Breast epithelium (tissue), 4 donors: ENCODE measurements at places on chromosomes 11 and 22. TPM values are rescaled to one million over a fixed set of nuclear protein-coding genes. Genes with fewer than 3 reads are reported as not detected.

Gene RIC3
- 4.5 TPM for total RNA-seq

Gene MYOD1
- not detected for total RNA-seq

Gene APOBEC3B
- 0.33 TPM for total RNA-seq

Gene UPK3A
- not detected for total RNA-seq

Gene ANO5
- 3.3 TPM for total RNA-seq

DNA sequence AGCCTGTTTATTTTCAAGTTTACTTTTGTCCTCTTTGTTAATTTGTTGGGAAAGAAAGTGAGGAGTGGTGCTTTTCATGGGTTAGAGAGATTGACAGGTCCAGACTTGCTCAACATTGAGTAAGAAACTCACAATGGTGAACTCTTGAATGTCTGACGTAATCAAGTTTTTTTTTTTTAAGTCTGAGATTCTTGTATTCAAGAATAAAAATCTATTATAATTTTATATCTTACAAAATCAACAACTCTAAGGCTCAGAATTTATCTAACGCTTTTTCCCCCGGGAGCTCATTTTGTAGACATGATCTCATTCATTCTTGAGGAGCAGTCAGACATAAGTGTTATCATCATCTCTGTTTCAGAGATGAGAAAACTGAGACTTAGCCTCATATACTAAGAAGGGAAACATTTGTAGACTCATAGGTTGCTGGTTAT lies 39.1 kb upstream of the SPTBN2 start:
- DNase-seq = no peak

GRCh38 chr11:10638316-10638925 lies 55.1 kb downstream of the IRAG1 start:
- DNase-seq = no peak

DNA sequence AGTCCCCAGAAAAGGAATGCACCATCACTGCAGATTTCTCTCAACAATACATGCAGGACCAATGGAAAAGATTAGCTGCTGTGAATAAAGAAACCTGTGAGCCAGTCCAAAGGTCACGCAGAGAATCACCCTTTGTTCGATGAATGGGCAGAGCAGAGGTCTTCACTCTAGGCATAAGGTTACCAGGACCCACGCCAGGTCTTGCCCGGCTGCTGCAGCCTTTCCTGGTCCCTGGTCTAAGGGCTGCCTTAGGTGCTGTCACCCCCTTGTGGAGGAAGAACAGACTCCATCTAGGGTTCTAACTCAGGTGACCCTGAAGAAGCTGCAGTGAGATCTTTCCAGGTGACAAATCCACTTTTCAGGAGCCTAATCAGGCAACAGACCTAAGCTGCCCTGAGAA lies 29.0 kb upstream of the NAP1L4 start:
- DNase-seq = no peak

- no peak for DNase-seq
Observed at GRCh38 chr11:75000975-75001354, 12.2 kb downstream of the NEU3 start.

DNA sequence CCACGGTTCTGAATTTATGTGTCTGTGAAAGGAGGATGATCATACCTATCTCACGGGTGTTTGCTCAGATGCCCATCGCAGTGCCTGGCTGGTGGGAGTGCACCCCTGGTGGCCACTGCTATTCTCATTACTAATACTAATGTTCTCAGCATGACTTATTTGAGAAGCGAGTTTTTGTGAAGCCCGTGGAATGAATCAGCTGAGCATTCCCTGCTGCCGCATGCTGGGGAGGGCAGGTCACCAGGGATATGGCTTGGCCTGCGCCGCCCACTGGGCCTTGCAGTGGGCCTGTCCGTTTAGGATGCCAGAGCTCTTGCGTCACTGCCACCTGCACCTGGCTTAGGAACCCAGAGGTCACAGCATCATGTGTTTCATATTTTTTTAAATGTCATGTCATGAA lies 16.9 kb downstream of the CTTN start:
- no peak for DNase-seq

DNA sequence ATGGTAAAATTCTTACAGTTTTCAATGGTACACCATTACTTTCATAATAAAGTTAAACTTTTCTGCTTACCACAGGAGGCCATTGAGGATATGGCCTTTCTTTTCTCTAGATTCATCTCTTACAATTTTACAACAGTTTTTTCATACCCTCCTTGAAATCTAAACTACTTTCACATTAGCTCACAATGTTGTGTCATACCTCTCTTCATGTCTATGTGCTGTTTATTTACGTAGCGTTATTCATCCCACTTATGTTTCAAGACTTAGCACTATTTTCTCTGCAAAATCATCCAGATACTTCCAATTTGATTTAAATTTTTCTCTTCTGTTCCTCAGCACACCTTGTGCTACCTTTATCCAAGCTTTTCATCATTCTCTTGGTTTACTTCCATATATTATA lies 123.3 kb downstream of the METTL15 start:
- DNase-seq = no peak

- DNase-seq = no peak
Observed at GRCh38 chr11:6200975-6201374, 2.0 kb downstream of the OR52W1 start.

GRCh38 chr11:706439-706956 lies 467 bp downstream of the EPS8L2 start:
- DNase-seq = no peak

DNA sequence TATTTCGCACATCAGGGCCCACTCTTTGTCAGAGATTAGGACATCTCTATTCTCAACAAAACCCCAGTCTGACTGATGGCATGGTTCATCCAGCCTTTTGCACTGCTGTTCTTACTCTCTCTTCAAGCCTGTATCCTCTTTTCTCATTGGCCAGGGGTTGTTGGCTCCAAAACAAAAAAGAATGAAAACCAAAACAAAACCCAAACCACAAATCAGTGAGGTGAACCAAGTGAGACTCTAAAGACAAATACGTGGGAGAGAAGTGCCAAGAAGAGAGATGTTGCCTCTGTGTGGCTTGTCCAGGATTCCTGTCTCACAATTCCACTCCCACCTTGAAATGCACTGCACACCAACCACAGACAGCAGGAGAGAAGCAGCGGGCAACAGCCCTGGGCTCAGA lies 278.9 kb upstream of the NARS2 start:
- DNase-seq = no peak

- DNase-seq = no peak
Observed at GRCh38 chr22:24954114-24954463, 1.6 kb downstream of the KIAA1671 start.

DNA sequence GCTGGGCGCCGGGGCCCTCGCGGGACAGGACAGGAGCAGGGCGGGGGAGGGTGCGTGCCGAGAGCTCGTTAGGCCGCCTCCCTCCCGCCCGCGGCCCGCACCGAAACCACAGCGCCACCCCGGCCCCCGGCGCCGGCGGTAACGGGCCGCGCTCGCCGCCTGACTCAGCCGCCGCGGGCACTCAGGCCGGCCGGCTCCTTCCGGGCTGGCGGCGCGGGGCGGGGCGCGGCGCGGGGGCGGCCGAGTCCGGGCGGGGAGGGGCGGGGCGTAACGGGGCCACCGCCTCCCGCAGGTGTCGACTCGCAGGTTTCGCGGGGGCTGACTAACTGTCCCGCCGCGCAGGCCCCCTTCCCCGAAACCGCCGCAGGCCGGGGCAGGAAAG lies at the start of gene AP5B1:
TSS of gene AP5B1 (minus strand) at position 207 of the 382 bp plus-strand sequence. CDS start 385 bp downstream, outside the sequence.
- DNase-seq = peak; percentile 59

DNA sequence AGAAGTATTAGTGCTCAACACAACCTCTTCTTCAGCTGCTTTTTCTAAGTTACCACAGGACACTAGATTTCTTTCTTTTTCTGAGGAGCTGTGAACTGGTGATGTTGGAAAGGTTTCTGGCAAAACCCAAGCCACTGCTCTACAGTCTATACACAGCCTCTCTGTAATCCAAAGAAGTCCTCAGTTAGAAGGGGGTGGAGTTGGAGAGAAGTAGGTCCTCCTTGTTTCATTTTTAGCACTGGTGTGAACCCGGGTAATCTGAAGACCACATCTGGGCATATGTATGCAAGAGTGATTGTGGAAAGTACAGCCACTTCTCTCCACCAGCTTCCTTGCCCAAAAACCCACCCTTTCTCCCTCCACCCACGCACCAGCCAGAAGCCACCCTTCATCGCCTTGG lies 1168.1 kb downstream of the LRRC4C start:
- DNase-seq = no peak

GRCh38 chr11:106477776-106478175 lies 400.3 kb downstream of the AASDHPPT start:
- no peak for DNase-seq

- no peak for DNase-seq
Observed at GRCh38 chr11:73326929-73327811, 19.1 kb downstream of the ARHGEF17 start.
